ENCODE measurements at places on chromosomes 11 and 22.
A peak's percentile ranks its signal among the peaks of the same experiment; 100 is the strongest.

- DNase-seq = peak; percentile 1
Measured at GRCh38 chr11:132941024-132941646, 591.2 kb downstream of the OPCML start.

GRCh38 chr11:121838571-121838970 is 277.4 kb downstream of the BLID start:
- no peak for DNase-seq

- DNase-seq = no peak
Measured at GRCh38 chr22:28203286-28203685, 284.2 kb upstream of the PITPNB start.

DNA sequence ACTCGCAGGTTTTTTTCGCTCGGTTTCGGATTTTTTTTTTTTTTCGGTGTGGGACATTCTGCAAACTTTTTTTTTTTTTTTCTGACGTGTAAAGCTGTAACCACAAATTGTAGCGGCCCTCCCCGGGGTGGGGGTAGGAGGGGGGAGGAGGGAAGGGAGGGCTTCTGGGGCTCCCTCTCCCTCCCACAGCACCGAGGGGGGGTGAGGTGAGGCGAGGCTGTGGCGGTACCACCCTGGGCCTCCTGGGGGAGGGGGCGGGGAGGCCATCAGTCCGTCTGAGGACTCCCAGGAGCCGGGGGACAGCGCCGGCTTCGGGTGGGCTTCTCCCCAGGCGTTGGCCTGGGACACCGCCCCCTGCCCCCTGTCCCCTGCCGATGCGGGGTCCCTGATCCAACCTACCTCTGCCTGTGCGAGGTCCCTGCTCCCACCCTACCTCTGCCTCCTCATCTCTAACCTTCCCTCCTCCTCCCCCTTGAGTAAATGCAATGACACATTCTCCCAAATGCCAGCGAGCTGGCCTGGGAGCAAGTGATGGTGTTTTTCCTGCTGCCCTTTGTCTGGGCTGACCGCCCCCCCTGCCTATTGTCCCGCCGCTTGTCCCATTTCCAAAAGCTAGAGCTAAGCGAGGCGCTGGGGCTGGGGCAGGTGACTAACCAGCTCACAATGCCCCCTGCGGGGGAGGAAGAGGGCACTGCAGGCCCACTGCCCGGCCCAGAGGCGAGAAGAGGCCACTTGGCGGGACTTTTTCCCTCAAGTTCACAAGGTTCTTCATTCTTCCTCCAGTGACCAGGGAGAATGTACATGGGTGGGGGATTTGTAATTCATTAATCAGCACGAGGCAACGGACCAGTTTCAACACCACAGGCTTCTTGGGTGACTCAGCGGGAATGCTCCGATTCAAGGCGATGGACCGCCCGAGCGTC is 511 bp upstream of the CLCF1 start:
- peak; percentile 89 for DNase-seq

DNA sequence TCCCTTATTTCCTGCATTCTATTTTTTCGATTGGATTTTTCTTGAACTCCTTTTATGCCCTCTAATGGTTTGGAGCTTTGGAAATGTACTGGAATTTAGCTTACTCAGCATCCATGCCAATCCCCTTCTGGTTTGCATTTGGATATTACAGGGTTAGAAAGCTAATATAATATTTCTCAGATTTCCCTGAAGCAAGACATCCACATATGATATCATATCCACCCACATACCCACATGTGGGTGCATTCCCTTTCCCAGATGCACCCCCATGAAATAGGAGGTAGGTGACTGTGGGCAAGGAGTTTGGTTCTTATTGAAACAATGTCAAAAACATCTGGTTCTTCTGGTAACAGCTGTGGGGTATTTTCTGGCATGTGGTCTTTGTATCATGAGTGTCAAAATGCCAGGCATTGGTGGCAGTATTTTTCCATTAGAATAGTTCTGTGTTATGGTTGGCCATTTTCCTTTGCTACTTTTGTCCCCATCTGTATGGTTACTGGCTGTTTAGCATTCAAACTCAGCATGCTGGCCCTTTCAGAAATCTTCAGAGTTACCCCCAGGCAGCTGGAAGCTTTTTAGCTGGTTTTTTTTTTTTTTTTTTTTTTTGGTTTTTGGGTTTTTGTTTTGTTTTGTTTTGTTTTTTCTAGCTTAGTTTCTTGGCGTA is 32.7 kb upstream of the DDX10 start:
- DNase-seq = no peak

GRCh38 chr11:128450882-128451651 is 136.3 kb downstream of the ETS1 start:
- no peak for DNase-seq

DNA sequence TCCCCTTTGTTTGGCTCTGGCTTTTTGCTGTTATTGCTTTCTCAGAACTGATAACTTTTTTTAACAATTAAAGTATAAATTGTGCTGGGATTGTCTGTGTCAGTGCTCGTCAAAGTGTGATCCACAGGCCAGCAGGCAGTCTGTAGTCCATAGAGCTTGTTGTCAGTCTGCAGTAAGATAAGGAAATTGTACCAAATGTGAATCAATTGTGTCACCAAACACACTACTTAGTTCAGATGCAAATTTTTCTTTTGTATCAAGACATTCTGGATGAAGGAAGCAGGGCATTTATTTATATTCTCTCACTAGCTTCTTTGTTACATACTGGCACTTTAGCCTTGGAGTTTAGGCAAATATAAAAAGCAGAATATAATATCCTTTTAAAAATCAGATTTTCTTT is 121.0 kb downstream of the WNT11 start:
- DNase-seq = no peak

DNA sequence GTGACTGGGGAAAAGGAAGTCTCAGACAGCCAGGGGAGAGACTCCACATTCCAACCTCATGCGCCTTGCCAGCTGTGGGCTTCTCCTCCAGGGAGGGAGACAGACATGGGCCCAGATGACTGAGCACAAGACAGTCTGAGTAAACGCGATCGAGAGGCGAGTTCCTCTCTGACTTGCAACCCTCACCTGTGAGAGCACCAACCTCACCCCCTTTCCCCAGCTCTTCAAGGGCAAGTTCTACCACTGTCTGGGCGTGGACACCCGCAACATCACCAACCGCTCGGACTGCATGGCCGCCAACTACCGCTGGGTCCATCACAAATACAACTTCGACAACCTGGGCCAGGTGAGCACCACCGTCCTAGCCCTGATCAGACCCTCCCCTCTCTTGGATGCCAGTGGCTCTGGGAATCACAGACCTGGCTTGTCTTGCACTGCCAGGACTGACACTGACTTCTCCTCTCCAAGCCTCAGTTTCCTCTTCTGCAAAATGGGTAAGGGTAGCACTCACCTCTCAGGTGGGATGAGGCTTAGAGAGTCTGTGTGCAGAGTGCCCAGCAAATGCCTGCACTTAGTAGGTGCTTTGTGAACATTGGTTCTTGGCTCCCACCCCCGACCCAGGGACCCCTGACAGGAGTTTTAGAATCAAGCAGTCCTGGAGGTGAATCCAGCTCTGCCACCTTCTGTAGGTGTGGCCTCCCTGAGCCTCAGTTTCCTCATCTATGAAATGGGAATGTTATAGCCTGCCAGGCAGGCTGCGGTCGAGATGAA is 95.3 kb downstream of the CACNA1I start:
- DNase-seq = no peak

- no peak for DNase-seq
Measured at GRCh38 chr11:119800619-119801018, 71.6 kb upstream of the NECTIN1 start.

DNA sequence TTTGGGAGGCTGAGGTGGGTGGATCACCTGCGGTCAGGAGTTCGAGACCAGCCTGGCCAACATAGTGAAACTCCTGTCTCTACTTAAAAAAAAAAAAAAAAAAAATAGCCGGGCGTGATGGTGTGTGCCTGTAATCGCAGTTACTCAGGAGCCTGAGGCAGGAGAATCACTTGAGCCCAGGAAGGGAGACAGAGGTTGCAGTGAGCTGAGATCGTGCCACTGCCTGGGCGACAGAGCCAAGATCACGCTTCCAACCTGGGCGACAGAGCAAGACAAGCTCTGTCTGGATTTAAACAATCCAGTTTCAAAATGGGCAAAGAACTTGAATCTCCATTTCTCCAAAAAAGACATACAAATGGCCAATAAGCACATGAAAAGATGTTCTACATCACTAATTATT is 12.5 kb downstream of the LMO2 start:
- DNase-seq = no peak

DNA sequence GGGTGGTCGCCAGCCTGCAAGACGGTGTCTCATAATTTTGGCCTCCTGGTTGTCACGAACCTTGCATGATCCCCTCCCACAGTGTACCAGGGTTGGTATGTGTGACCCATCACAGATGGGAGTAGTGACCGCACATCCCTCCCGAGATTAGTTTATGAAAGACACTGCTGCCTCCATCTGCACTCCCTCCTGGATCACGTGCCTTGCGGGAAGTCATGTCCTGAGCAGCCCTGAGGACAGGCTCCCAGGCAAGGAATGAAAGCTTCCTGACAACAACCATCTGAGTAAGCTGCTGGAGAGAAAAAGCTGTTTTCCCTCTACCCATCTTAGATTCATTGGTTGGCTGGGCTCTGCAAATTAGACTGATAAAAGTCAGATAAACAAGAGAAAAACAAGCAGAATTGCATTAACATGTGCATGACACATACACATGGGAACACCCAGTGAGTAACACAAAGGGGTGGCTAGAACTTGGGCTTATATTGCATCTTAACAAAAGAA is 14.4 kb upstream of the PAMR1 start:
- DNase-seq = peak; percentile 89

- no peak for DNase-seq
Measured at GRCh38 chr11:57650739-57651090, 1.0 kb upstream of the YPEL4 start.

- DNase-seq = no peak
Measured at GRCh38 chr11:75762885-75763284, 5.7 kb upstream of the DGAT2 start.
